Thoracic aorta (tissue), 2 donors: ENCODE measurements at places on chromosomes 3 and 15. TPM values are rescaled to one million over a fixed set of nuclear protein-coding genes. Genes with fewer than 3 reads are reported as not detected.

The GOLGA8G gene
- not detected for total RNA-seq

The SLC24A5 gene
- total RNA-seq: not detected

The ADAMTS9 gene
- total RNA-seq: 420 TPM

DNA sequence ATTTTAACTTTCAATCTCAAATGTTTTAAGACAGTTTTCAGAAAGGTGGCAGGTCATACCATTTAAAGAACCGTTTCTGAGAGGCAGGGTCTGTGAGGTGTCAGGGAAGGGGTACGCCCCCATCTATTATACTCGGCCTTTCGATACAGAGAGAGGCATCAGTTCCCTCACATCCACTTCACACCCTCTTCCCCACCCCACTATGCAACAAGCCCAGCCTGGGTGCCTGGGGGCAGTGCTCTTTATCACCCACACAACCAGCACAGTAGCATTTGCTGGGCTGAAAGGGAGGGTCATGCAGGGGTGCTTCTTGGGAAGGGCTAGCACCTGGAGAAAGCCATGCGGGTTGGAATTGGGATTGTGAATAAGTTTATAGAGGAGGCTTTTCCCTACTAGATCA, 56.0 kb upstream of the KCNMB2 start:
- no peak for DNase-seq

GRCh38 chr3:172581757-172582166, 58.5 kb upstream of the TNFSF10 start:
- DNase-seq: no peak

DNA sequence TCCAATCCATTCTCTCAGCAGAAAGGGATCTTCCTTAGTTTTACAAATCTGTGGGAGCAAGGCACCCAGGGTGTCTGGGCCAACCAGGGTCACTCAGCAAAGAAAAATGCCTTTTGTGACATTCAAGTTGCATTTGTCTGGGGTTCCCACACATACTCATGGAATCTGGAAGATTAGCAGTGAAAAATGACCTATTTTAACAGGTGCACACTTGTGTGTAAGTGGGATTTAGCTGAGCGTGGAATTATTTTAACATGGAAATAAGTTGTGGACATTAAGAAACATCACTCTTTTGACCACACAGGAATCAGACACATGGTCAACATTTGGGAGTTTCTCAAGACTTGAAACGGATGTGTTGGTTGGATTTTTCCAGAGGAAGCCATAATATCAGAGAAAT, 234.9 kb downstream of the OPA1 start:
- no peak for DNase-seq
